ENCODE measurements at places on chromosomes 2 and 18.

GRCh38 chr2:10246370-10246769, 56.3 kb upstream of the HPCAL1 start:
- DNase-seq, result no peak

DNA sequence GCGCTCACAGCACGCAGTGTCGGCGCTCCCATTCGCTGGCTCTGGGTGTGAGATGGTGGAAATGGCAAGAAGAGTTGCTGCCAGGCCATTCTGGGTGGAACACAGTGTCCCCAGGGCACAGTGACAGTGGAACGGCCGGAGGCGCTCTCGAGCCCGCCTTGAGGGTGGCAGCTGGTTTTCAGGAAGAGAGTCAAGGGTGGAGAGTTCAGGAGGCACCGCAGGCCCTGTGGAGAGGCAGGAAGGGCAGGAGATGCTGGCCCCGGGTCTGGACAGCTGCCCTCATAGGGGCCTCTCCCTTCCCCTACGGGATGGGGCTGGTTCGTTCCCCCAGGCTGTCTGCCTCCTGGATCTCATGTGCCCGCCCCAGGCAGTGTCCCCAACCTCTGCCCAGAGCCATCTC, 12.5 kb downstream of the GPC1 start:
- DNase-seq, result no peak

- DNase-seq, result no peak
Measured at GRCh38 chr2:218983263-218983933, 1.6 kb downstream of the FEV start.

DNA sequence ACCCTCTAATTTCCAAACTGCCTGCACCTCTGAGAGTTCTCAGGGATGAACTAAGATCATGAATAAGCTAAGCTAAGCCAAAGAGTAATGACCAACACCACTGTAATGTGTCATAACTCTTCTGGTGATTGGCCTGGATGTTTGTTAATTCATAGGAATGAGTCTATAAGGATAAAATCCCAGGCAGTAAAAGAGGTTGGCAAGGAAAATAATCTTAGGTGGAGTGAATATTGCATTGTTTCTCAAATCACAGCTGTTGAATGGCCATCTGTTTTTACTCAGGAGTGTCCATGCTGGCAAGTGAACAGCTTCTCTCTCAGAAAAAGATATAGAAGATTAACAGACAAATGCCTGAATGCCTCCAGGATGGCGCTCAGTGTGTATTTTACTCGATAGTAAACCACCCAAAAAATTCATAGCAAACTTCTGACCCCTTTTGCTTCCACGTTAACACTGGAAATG, 60.8 kb upstream of the GLS start:
- DNase-seq, result no peak

GRCh38 chr18:24111936-24112335, 26.9 kb upstream of the CABYR start:
- no peak for DNase-seq

GRCh38 chr2:28175028-28175427, 217.6 kb upstream of the FOSL2 start:
- DNase-seq, result no peak

DNA sequence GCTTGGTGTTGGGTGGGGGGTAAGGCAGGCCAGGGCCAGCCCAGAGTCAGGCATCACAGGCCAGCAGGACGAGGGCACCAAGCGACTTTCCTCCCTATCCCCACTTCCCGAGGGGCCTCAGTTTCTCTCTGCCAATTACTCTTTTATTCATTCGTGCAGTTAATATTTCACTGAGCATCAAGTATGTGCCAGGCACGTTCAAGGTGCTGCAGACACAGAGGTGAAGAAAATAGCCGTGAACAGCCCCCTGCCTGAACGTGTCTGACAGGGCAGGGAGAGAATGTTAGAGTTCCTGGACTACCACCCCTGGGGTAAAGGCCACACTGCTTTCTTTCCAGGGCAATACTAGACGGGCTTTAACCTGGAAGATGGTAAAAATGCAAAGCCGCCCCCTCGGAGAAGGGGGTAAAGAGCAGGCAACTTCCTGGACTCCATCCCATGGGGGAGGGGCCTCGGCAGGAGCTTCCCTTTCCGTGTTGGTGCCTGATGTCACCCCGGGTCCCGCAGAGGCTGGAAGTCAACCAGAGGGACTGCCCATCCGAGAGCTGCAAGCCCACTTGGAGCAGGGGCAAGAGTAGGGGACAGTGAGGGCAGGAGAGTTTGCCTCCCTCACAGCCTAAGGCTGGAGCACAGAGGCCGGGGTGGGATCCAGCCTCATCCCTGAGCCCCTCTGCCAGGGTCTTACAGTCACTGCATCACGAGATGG, 47.1 kb downstream of the CENPO start:
- no peak for DNase-seq

DNA sequence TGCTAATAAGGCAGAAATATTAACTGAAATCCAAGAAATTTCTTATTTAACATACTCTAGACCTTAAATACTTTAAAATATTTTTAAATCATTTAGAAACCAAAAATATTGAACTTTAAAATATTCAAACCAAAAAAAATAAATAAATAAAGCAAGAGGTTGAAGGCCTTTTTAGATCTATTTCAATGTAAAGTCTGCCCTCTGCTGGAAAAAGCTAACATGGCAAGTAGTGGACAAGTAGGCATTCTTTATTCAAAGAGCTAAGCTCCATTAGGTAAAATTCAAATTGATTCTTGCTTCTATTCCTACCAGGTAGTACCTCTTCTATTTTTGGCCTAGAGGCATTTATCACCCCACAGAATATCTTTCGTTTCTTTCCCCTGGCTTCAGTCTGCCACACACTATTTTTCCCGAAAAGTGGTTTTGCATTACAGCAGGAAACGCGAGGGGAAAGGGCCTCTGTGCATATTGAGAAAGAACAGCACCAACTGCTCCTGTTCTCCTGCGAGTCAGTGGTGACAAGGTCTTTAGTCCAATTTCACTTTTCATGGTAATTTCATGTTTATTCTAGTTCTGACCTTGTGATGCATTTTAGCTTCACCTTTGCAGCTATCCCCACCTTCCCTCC, 20.4 kb downstream of the IFIH1 start:
- peak; percentile 16 for DNase-seq

GRCh38 chr2:26897807-26898479, 50.0 kb downstream of the DPYSL5 start:
- no peak for DNase-seq

GRCh38 chr2:149732001-149732685, 144.6 kb upstream of the MMADHC start:
- no peak for DNase-seq

DNA sequence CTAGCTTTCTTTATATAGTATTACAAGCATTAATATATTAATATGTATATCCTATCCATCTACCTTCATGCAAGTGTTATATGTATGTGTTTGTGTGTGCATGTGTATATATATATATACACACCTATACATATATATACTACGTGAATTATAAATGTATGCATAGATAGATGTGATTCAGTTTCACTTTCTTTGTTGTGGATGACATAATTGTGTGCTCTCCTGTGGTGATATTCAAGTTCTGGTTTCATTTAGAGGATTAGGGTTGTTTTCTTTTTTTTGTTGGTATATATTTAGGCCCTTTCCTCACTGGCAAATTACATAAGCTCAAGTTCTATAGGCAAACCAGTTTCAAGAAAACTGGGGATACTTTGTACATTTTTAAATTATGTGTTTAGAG, 225.7 kb upstream of the FANCL start:
- DNase-seq, result no peak

GRCh38 chr2:160251569-160251968, 51.5 kb upstream of the ITGB6 start:
- DNase-seq, result no peak

DNA sequence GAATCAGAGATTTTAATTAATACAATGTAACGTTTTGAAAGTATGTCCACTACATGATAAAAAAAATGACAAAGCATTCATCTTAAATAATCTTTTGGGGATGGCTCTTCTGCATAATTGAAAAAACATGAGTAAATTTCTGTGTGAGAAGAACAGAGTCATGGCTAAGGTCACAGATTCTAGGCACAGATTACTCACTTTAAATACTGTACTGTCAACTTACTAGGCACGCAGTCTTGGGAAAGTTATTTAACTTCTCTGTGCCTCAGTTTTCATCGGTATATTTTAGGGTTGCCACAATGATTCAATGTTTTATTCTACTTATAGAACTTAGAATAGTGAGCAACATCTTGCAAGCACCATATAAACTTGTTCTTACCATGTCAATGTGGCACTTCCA, 49.2 kb downstream of the TMEFF2 start:
- no peak for DNase-seq

All from activated naive CD8-positive, alpha-beta T cell treated with anti-CD3 and anti-CD28 coated beads, Interleukin-2, amount 50 U/mL, for 16 hours (primary cell).